ENCODE measurements at places on chromosomes 2 and 18.

GRCh38 chr2:25347205-25347815 is 5.6 kb upstream of the DNMT3A start:
- DNase-seq = no peak

- no peak for DNase-seq
Measured at GRCh38 chr2:177478029-177478428, 85.5 kb downstream of the AGPS start.

- DNase-seq = peak; percentile 12
Measured at GRCh38 chr18:79796531-79797405, 970 bp upstream of the KCNG2 start.

GRCh38 chr2:214587442-214587841 is 176.6 kb downstream of the VWC2L start:
- no peak for DNase-seq

- DNase-seq = no peak
Measured at GRCh38 chr2:76984359-76984758, 537.8 kb downstream of the LRRTM4 start.

GRCh38 chr2:177399376-177399775 is 6.8 kb downstream of the AGPS start:
- DNase-seq = no peak

GRCh38 chr18:45449418-45450227 is 165.7 kb upstream of the SLC14A2 start:
- peak; percentile 71 for DNase-seq

DNA sequence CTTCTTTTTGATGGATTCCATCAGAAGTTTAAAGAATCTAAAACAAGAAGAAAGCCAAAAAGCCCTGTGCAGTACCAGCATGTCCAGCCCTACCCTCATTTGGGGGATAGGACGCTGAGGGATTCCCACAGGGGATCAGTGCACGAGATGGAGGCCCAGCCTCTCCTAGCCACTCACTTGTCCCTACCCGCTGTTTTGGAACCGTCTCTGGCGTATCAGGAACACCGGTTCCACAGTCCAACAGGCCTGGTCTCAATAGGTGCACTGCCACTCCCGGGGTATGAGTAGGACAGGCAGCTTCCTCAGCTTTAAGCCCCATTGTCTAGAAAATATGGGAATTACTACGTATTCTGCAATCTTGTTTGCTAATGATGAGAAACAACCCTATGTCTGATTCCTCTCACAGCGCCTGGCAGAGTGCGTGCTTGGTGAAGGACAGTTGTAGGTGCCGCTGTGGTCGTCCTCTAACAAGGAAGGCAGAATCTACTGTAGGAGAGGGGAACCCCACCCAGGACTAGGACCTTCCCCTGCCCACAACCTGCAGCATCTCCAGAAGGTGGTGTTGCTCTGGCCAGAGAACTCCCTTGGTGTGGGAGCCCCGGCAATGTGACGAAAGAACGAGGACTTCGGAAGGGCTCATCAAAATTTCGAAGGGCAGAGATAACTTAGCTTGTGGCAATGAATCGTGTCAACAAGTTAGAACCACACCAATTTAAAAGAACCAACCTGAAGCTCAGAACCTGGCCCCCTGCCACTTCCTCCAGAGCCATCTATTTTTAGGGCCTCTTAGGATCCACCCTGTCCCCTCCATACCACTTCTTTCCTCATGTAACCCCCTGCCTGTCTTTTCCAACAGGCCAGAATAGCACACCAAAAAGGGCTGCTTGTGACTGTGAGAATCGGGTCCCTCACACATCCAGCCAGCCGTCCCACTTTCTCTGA is 71.7 kb downstream of the POLR1A start:
- no peak for DNase-seq

DNA sequence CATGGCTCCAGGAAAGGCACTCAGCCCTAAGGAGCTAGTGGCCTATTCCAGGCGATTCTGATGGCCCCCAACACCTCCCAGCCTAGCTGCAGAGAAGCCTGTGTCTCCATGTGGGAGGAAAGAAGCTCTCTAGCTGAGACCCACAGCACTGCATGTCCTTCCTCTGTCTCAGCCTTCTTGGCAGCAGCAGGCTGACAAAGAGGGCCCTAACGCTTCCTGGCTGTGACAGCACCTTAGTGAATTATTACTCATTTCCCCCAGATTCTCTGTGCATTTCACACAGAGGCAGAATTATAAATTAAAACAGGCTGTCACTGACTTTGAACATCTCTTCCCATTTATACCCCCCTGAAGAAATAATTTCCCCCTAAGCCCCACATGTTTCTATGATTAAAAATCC is 206.8 kb downstream of the CLIP4 start:
- peak; percentile 94 for DNase-seq

DNA sequence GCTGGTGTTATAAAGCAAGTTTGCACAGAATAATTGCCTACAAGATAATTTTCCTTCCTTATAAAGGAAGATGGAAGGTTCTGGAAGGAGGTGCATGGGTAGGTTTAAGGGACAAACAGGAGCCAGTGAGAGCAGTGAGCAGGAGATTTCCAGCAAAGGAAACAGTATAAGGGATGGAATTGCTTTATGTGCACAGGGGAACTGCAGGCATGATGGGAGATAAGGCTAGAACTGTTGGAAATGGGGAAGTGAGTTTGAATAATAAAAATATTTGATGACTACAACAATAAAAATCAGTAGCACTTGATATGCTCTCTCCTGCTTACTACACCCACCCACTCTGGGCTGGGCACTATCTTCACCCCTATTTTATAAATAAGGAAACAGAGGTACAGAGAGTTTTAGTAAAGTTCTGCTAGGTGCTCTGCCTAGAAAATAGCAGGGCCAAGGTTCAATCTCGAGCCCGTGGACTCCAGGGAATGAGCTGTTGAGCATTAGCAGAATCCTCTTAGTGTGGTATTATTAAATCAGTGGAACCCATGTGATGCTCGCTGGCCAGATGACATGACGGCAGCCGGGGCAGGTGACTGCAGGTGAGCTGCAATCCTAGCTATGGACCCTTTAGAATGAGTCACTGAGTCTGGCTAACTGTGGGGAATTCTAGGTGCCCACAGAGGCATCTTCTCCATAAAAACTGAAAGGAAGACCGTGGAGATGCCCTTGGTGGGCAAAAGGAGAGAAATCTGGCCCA is 302.5 kb downstream of the PIEZO2 start:
- no peak for DNase-seq

DNA sequence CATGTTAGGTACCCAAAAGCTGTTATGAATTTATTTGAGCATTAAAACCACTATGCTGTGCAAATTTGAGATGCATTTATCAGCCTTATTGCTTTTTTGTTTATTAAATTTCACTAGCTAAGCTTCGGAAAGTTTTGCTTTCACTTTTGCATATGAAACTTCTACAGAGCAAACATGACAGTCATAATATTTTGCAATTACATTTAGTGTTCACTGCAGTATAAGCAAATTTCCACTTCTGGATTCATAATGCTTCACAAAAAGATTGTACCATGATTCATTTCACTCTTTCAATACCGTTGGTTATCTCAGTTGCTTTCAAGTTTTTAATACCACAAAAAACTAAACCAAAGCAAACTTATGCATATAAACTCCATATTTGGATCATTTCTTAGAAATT is 228.7 kb upstream of the SLC8A1 start:
- DNase-seq = no peak

DNA sequence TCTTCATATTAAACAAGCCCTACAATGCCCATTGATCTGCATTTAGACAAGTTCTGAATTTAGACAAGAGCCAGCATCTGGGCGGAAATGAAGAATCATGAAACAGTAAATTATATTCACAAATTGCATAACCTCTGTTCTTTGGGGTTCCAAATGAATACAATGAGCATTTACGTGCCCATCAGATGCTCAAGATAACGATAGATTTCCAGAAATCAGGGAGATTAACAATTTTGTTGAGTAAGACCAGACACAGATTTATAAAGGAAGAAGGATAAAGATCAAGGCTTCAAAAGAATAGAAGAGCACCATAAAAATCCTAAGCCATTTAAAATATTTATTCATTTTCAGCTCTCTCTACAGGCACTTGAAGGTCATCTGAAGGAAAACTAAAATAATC is 59.7 kb upstream of the CDH20 start:
- no peak for DNase-seq

- DNase-seq = no peak
Measured at GRCh38 chr18:48821251-48821590, 129.5 kb downstream of the SMAD7 start.

GRCh38 chr2:186862869-186863709 is 14.1 kb upstream of the ZSWIM2 start:
- DNase-seq = peak; percentile 36

- peak; percentile 78 for DNase-seq
Measured at GRCh38 chr2:66495788-66496640, 61.1 kb downstream of the MEIS1 start.

DNA sequence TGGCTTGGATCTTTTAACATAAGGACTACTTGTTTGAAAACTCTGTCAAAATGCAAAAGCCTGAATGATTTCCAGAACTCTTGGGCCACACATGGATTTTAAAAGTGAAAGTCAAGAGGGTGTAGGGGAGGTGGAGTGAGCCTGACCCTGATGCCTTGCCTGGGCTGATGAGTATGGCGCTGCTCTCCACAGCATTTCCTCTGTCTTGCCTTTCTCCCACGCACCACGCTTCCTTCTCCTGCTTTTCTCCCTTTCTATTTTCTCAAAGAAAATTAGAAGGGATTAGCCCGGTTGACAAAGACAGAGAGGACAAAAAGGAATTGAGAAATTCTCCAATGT is 207.0 kb upstream of the CCDC68 start:
- no peak for DNase-seq

DNA sequence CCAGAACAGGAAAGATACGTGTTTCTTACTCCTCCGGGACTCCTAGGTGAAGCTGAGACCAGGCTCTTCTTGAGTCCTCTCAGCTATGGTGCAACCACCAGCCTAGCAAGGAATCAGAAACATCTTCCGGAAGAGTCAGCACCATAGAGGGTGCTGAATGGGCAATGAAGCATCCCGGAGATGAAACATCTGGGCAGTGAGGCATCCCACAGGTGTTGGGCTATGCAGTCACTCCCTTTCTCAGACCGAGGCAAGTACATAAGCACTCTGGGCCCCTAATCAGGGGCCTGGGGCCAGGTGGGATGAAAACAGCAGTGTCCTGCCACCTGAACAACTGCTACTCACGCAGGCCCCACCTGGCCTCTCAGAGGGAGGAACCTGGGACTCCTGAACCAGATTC is 1.4 kb upstream of the CAPN10 start:
- DNase-seq = no peak

DNA sequence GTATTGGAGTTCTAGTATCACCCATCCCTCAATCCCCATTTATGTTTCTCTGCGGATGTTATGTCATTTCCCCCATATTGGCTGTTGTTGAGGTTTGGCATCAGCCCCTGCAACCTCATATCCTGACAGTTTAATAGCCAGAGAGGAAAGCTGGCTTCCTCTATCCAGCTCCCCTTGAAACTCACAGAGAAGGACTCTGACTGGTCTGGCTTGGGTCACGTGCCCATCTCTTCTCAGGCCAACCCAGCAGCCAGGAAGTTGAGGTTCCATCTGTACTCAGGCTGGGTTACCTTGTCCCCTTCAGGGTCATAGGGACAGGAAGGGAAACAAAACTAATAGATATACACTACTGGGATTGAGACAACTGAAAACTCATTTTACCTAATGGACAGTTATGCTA is 148.0 kb upstream of the SLC14A2 start:
- no peak for DNase-seq

- DNase-seq = no peak
Measured at GRCh38 chr2:42706836-42707235, 57.1 kb downstream of the OXER1 start.

GRCh38 chr2:23924589-23925359 is 2.1 kb downstream of the ATAD2B start:
- DNase-seq = peak; percentile 13

GRCh38 chr2:22454826-22455485 is 930.0 kb upstream of the KLHL29 start:
- DNase-seq = peak; percentile 60

- DNase-seq = no peak
Measured at GRCh38 chr2:26541401-26542193, 63.7 kb upstream of the OTOF start.

- DNase-seq = no peak
Measured at GRCh38 chr2:10287761-10288160, 14.9 kb upstream of the HPCAL1 start.

- peak; percentile 61 for DNase-seq
Measured at GRCh38 chr18:2657788-2658458, 2.4 kb downstream of the SMCHD1 start.

- no peak for DNase-seq
Measured at GRCh38 chr2:39521876-39522517, 84.9 kb upstream of the MAP4K3 start.

DNA sequence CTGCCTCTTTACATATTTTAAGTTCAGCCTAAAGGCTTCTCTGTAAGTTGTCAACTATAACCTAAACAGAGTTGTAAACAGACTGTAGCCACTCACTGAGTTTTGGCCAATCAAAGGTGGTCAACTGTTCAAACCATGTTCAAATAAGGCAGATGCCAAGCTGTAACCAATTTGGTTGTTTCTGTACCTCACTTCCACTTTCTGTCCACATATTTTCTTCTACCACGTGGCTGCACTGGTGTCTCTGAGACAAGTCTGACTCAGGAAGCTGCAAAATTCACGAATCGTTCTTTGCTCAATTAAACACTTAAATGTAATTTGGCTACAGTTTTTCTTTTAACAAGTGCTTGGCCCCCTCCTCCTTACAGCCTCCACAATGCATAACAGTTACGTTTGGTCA is 555.2 kb downstream of the CNTNAP5 start:
- DNase-seq = no peak

- peak; percentile 68 for DNase-seq
Measured at GRCh38 chr18:3869848-3870247, 419.9 kb downstream of the TGIF1 start.

DNA sequence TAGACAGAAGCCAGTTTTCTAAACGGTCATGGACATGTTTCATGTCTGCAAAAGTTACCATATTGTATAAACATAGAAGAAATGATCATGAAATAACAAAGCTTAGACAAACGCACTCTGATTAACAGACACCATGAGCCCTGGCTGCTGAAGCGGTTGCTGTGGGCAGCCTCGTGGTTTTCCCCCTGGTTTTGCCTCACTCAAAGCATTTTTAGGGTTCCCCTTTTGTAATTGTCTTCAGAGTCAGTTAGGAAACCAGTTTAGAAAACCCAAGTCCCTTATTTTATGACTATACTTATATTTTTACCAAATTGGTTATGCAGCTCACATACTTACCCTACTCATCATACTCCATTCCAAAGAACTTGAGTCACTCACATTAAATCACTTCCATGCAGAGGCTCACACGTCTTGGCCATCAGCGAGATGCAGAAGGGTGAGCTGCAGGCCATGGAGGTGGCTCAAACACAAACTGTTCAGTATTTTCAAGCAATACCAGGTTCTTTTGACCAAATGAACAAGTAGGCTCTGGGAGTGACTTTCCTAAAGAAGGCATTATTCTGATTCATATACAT is 105.6 kb upstream of the SALL3 start:
- DNase-seq = peak; percentile 85

Data from fibroblast of skin of abdomen (primary cell).